ENCODE measurements at places on chromosomes 16 and 17. TPM values are rescaled to one million over a fixed set of nuclear protein-coding genes. Genes with fewer than 3 reads are reported as not detected.

The QRICH2 gene
- polyA plus RNA-seq = not detected

DNA sequence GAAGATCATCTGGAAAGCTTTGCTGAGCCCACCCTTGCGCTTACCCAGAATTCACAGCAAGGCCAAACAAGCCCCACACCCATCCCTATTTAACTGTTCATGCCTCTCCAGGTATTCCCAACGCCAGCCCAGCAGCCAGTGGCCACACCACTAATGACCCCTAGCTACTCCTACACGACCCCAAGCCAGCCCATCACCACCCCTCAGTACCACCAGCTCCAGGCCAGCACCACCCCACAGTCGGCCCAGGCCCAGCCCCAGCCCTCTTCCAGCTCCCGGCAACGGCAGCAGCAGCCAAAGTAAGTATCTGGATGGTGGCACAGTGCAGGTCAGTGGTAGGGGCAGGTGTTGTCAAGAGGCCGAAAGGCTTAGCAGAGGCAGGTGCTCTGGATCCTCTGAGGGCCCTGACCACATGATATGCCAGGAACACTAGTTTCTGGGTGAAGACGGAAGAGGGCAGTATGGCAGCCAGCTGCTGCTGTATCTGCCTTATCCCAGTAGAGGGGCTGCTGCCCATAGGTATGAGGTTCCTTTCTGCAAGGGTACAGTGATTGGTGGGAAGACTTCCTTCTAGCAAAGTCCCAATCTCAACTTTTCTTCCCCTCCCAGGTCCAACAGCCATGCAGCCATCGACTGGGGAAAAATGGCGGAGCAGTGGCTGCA lies 10.7 kb downstream of the PROCA1 start:
- DNase-seq = no peak

DNA sequence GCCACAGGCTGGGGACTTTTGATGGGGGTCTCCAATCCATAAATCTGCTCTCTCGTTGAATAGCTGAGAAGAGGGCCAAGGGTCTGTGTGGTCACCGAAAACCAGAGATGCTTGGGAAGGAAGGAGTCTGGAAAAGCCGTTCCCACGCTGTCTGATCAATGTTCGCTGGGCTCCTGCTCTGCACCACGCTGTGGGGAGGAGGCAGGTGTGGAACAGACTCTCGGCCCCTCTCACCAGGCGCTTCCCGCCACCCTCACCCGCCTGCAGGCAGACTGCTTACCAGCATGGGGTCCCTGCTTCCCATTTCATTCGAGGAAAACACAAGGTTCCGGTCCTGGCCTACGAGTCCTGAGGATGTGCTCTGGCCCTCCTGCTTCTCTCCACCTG lies 702 bp upstream of the ALDH3A1 start:
- no peak for DNase-seq

DNA sequence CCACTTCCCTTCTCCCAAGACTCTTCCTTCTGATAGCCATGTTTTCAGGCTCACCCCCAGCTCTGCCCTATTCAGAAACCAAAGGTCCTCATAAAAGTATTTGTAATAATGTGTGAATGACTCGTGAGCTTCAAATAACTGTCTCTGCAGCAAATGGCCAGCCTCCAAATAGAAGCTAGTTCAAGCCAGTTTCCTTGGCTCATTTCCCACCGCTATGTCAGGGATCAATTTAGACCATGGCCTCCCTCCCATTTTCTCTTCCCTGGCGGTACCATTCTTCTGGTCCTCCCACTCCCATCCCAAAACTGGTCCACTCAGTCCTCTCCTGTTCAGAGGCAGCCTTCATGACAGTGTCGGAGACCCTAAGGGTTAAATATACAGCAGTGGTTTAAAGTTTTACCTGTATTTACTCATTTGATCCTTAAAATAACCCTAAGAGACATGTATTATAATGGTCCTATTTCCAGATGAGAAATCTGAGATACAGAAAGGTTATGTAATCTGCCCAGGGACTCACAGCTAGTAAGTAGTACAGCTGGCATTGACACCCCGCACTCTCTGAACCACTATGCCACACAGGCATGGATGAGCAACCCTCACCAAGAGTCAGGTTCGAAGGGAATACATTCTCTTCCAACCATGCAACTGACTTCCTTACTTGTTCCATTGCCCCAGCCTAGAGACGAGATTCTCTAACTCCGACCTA lies 42.9 kb downstream of the GAS7 start:
- DNase-seq = no peak

The TVP23A gene
- 0.06 TPM for polyA plus RNA-seq

DNA sequence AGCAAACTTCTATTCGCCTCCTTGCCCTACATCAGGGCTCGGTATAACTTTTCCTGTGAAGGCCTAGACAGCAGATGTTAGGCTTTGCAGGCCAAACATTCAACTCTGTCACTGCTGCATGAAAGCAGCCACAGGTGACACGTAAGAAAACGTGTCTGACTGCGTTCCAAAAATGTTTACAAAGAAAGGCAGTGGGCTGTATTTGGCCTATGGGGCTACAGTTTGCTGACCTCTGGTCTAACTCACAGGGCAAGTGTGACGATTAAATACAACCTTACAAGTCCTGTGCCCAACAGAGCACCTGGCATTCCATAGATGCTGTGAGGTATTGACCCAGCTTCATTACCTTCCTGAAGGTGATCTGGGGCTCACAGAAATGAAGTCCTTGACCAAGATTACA lies 79.4 kb downstream of the USP31 start:
- DNase-seq = no peak

The SPAG9 gene
- polyA plus RNA-seq = 33.1 TPM

DNA sequence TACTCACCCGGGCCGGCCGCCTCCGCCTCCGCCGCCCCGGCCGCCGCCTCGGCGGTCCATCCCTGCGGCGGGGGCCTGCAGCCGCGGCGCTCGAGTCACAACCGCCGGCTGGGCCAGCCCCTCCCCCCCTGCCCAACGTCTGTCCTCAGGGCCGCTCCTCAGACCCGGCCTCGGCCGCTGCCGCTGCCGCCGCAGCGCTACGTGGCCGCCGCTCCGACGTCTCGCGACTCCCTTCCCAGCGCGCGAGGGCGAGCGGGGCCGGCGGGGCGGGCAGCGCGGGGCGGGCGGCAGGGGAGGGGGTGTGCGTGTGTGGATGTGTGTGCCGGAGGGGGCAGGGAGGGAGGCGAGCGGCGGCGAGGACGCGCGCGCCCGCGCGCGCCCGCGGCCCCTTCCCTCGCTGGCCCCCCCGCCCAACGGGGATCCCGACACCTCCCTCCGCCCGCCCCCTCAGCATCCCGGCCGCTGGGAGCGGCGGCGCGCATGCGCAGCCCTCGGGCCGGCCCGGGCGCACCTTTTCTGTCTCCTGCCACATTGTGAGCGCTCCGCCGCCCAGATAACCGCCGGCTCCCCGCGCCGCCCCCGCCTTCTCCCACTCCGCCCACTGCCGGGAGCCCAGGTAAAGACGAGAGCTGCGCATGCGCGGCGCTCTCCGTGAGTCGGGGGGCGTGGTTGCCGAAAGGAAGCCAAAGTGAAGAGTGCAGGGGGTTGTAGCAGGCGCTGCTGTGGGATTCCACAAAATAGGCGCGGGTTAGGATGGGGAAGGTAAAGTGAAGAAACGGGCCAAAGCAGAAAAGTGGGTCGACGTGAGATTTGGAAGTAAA lies at the start of gene ZNF652:
ZNF652 (minus strand) TSS at position 349 of the 821 bp plus-strand sequence. CDS start 44,525 bp downstream, outside the sequence.
- peak; percentile 81 for DNase-seq

DNA sequence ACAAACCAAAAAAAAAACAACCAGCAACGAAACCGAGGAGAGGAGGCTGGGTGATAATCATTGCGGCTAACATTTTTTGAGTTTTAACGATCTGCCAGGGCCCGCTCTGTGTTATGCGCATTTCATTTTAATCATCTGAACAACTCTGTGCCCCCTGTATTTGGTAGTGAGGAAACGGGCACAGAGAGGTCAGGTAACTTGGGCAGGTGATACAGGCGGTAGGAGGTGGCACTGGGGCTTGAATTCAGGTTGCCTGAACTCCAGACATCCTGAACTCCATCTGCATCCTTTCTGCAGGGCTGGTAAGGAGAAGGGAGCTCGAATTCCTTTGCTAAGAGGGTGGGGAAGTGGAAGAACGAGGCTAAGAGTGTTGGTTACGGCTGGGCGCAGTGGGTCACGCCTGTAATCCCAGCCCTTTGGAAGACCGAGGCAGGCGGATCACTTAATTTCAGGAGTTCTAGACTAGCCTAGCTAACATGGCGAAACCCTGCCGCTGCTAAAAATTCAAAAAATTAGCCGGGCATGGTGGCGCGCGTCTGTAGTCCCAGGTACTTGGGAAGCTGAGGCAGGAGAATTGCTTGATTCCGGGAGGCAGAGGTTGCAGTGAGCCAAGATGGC lies 1.1 kb downstream of the CLUAP1 start:
- no peak for DNase-seq

DNA sequence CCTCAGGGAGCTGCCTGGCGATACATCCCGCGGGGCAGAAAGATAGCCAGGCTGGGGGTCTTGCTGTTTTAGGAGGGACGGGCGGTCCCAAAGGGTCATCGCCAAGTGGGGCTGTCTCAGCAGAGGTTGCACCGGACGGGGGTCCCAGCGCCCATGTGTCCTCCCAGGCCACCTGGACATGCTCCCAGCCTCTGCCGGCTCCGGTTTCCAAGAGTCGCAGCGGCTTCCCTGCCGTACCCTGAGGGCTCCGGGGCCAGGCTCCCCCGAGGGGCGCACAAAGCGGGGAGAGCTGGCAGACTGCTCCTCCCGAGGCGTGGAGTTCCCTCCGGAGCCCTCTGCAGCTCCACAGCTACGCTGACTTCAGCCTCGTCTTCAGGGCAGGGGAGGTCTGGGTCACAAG lies 1.2 kb downstream of the TRARG1 start:
- DNase-seq = no peak

GRCh38 chr16:57186872-57187854 lies 1.0 kb downstream of the RSPRY1 start:
- DNase-seq = no peak

DNA sequence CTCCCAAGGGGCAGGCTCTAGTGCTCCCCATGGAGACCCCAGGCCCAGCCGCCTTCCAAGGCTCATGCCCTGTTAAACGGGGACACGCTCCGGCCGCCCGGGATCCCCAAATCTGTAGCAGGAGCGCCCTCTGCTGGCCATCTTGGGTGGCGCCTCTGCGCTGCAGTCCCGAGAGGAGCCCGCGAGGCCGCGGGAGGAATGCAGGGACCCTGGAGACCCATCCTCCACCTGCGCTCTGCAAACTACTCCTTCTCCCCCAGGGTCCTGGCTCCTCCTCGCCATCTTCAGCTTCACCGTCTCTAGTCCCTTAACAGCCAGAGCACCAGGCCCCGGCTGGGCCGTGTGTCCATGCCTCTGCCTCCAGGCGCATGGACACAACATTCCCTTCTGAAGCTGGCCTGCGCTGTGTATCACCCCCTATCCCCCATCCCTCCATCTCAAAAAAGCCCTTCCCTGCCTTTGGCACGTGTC lies 23.6 kb upstream of the KRT17 start:
- DNase-seq = peak; percentile 72

The RNF151 gene
- not detected for polyA plus RNA-seq

The UMOD gene
- not detected for polyA plus RNA-seq

DNA sequence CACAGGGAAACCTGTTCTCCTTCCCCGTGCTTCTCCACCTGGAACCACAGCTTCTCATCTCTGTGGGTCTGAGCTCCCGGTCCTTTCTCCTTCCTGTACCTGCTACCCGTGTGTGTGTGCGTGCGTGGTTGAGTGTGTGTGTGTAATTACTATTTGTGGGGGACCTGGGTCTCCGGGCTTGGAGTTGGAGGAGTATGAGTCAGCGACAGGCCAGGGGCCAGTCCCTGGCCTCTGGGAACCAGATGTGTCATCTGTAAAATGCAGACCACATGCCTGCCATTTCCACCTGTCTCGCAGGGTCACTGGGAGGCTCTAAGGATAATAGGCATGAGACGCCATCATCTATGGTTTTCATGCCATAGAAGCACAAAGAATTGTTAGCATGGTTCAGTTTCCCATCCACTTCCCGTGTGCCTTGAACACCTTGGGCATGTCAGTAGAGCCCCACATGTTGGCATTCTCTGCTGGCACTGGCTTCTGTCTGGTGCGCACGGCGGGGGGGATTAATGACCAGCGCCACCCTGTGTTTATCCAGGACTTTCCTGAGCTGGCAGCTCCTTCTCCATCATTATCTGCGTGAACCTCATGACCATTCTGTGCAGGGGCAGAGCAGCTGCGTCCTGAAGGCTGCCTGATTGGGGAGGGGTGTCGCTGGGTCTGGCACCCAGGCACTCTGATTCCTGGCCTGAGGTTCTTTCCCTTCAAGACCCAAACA lies 1.5 kb downstream of the ZNF205 start:
- DNase-seq = no peak

- no peak for DNase-seq
Observed at GRCh38 chr16:69404275-69404805, 18.5 kb upstream of the TERF2 start.

DNA sequence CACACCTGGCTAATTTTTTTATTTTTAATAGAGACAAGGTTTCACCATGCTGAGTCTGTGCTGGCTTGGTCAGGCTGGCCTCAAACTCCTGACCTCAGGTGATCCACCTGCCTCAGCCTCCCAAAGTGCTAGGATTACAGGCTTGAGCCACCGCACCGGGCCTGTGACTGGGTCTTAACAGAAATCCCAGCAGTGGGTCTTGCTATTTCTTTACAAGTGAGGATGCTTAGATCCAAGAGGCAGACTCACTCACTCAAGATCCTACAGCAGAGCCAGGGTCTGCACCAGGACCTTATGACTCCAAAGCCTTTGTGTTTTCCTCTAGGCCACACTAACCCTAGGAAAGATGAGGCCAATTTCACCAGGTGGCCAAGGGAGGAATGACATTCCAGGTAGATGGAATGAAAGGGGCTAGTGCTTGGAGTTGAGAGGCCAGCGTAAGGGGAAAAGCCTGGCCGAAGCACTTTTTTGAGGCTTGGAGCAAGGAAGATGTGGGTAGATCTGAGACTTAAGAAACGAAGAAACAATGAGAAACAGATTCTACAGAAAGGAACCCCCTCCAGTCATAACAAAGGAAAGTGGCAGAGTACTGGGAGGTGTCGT lies 5.7 kb upstream of the STAT5A start:
- DNase-seq = no peak

The IL32 gene
- polyA plus RNA-seq = 1.0 TPM

DNA sequence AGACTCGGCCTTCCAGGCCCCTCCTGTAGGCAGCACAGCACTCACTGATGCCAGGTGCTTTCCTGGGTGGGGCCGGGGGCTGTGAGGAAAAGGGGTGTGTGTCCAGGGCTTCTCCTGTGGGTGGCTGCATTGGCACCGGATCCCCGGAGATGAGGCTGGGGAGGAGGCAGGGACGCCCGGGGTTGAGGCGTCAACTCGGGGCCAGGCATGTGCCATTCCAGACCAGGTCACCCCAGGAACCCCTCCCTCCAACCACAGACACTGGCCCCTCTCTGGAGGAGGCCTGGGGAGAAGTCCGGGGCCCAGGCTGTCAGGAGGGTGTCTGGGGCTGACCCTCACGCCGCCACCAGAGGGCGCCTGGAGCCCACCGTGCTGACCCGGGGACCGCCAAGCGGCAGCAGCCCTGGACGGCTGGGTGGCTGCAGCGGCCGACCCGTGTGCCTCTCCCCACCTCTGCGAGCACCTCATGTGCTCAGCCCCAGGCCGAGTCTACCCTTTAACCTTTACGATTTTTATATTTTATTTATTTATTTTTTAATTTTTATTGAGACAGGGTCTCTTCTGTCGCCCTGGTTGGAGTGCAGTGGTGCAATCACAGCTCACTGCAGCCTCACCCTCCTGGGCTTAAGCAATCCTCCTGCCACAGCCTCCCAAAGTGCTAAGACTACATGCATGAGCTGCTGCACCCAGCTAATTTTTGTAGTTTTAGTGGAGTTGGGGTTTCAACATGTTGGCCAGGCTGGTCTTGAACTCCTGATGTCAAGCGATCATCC lies 3.2 kb upstream of the METRN start:
- peak; percentile 79 for DNase-seq
